T follicular helper cell (primary cell): ENCODE measurements at places on chromosomes 3 and 15.

- DNase-seq = no peak
Measured at GRCh38 chr15:58387130-58387529, 44.7 kb upstream of the LIPC start.

- DNase-seq = no peak
Measured at GRCh38 chr3:188824566-188824965, 347.2 kb upstream of the TPRG1 start.

GRCh38 chr15:98759277-98759676, 110.9 kb downstream of the IGF1R start:
- DNase-seq = no peak

- DNase-seq = no peak
Measured at GRCh38 chr3:38133557-38134405, 3.1 kb downstream of the ACAA1 start.

DNA sequence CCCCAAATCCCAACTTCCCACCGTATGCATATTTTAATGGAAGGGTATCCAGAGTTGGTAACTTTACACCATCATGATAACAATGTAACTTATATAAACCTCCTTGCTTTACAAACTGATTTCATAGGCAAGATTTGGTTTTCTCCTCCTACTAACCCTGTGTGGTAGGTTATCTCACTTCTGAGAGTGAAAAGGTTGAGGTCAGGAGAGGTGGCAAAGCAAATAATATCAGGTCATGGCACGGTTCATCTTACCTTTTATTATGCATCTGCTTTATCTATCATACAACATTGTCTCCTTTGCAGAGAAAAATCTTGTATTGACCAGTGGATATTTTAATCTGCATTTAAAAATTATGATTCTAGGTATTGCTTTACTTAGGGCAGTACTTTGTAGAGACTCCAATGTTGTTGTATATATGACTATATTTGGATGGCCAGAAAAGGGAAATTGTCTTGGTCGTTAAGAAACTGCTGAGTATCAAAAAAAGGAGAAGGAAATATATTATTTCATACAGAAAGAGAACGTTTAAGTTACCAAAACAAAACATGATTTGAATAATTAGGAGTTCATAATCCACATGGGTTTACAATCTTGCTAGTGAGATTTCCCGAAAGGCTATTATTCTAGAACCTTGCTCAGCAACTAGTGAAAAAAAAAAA, 30.4 kb downstream of the NFKBIZ start:
- no peak for DNase-seq

- peak; percentile 21 for DNase-seq
Measured at GRCh38 chr3:31768479-31769125, 212.5 kb downstream of the OSBPL10 start.

GRCh38 chr15:36449084-36449661, 130.3 kb upstream of the CDIN1 start:
- DNase-seq = no peak

GRCh38 chr15:94230883-94231722, at the start of gene MCTP2:
Gene MCTP2, plus strand, starts transcription at chr15:94231561. Its CDS starts 66,705 bp downstream, at chr15:94298266.
- DNase-seq = peak; percentile 65

DNA sequence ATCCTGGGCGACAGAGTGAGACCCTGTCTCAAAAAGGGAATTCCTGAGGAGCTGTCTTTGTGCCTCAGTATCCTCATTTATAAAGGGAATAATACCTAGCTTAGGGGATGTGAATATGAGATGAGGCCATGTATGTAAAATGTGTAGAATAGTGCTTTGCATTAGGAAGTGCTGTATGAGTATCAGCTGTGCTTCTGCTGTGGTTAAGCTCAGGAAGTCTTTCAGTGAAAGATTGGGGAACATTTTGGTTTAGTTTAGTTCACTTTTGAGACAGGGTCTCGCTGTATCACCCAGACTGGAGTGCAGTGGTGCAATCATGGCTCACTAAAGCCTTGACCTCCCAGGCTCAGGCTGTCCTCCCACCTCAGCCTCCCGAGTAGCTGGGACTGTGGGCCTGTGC, 10.6 kb downstream of the THUMPD3 start:
- no peak for DNase-seq

DNA sequence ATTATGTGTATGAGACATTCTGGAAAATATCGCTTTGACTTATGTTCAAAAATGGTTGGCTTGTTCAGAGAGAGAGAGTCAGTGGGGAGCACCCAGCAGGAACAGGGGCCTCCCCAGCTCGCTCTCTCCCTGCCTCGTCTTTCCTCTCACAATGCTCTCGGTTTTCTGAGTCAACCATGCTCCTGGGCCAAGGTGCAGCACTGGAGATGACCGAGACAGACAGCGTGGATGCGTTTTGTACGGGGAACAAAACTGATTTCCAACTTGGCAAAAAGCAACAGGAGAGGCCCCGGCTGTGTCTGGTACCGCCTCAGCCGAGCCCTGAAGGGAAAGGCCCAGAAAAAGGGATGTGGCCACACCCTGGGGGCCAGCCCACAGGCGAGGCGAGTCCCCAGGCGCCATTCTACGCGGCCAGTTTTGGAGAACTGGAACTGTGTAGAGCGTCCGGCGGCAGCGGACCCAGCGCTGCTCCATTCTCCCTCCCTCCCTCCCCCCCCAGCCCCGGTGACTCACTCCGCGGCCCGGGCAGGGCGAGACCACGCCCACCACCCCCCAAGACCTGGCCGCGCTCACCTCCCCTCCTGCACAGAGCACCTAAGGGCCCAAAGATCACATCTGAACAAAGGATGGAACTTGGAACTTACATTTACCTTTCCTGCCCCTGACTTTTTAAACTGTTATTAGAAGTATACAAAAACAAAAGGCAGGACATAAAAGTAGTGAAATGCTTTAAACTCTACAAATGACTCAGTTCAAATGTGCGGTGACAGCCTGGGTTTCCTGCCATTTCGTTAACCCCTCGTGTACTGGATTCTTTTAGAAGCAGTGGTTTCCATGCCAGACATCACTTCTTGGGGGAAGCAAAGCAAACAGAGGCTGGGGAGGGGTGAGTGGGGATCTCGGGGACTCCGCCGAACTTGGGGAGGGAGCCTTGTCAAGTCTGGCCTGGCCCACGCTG, 12.7 kb downstream of the ATP10A start:
- DNase-seq = peak; percentile 56

DNA sequence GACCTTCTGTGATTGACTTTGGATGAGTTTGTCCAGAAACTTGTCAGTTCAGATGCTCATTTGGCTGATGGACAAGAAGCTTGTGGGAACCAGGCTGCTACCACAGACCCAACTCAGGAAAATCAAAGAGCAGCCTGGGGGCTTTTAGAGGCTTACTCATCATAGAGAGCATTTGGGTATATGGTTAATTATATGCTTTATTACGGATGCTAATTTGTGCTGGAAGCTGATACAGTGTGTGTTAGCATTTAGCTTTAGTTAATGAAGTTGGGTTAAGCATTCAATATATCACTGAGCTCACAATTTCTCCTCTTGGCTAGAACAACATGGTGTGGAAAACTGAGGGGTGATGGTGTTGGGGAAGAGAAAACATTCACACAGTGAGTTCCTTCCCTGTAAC, 664.2 kb upstream of the CFAP20DC start:
- DNase-seq = no peak

DNA sequence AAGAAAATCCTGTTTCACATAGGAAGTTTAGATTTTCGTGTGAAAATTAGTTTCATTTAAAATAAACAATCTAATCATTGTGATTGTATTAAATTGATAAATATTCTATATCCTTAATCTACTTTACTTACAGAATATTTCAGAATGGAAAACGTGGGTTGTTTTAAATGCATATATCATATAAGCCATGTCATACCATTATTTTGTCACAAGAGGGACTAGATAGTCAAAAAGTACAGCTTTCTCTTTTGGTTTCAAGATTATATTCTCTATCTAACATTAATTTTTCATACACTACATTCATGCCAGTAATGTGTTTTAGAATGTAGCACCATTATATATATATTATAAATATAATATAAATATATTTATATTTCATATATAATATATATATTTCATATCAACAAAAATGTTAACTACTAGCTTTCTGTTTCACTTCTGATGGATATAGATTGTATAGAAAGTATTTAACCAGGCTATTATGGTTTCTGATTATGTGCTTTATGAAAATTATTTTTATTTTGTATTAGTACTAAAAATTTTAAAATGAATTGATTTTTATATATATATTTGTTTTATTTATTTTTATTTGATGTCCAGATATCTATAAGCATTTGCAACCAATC, 45.3 kb downstream of the OSTN start:
- no peak for DNase-seq

DNA sequence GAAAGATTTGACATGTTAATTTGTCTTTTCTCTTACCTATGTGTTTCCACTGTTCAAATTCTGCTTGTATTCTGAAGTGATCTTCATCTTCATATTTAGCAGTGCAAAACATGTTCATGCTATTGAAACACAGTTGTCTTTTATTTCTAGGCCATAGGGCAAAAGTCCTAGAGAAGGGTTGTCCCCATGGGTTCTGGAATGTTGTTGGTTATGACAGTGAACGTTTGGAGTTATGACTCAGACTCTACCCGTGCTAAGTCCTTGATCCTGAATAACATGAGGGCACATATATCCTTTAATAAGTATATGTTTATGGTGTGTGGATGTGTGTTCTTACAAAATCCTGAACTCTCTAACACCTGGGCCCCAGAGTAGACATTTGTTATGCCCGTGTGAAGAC, 23.0 kb upstream of the ARPP21 start:
- no peak for DNase-seq

GRCh38 chr3:25046911-25047771, 380.9 kb upstream of the RARB start:
- DNase-seq = no peak

DNA sequence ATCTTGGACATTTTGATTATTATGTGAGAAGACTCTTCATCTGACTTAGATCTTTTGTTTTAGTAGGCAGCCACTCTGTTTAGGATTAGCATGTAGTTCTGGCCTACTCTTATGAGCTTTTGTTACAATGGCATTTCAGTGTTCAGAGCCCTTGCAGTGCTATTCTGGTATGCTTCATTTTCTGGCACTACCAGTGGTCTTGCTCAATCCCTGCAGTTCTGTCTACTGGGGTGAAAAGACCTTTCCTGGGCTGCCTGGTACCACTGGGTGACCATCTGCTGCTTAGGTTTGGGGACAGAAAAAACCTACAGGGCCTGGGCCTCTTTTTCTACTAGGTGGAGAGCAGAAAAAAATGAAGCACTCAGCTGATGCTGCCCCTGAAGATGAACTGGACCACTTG, 42.5 kb downstream of the IL16 start:
- DNase-seq = no peak

DNA sequence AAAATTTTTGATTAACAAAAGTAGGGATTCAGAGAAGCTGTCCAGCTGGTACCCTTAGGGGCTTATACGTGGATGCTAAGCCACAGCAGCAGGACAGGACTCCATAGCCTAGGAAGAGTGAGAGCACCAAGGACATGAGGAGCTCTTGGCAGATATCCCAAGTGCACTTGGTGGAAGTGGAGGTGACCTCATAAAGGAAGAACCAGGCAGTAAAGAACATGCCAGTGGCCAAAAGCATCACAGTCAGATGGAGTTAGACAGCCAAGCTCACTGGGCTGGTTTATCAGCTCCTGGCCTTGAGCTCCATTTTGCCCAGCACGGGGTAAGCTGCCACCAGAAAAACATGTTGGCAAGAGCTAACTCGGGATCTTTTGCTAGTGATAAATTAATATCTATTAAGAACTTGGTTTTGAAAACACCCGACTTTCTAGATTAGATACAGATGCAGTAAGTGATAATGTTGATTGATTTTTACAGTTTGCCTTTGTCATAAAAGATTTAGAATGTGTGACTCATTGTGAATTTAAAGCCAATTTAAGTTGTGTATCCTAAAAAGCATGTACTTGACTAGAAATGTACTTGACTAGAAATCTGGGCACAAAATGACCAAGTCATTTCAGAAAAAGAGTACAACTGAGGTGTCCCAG, 108.0 kb downstream of the CMSS1 start:
- no peak for DNase-seq

GRCh38 chr15:66505818-66506217, 692 bp downstream of the ZWILCH start:
- DNase-seq = no peak

- no peak for DNase-seq
Measured at GRCh38 chr3:178147001-178147400, 389.2 kb upstream of the KCNMB2 start.

- DNase-seq = no peak
Measured at GRCh38 chr3:135792858-135793475, 172.6 kb upstream of the PPP2R3A start.

DNA sequence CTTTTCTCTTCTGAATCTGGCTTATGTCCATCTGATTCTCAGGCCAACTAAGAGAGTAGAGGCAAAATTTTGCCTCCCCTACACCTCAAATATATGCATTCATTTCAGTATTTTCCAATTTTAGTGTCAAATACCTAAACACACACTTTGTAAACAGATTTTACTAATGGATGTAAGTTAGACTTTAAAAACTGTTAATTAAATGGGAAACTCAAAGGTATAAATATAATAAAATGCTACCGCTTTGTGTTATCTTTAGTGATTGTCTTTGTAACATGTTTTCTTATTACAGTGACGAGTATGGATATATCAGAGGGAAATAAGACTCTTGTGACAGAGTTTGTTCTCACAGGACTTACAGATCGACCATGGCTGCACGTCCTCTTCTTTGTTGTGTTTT, at the start of gene OR5AC2:
Gene OR5AC2 (plus strand): TSS at position 301 of the 400 bp plus-strand sequence. CDS start 0 bp downstream, at position 301.
- no peak for DNase-seq

GRCh38 chr15:84821501-84822021, 4.4 kb downstream of the ALPK3 start:
- DNase-seq = no peak

DNA sequence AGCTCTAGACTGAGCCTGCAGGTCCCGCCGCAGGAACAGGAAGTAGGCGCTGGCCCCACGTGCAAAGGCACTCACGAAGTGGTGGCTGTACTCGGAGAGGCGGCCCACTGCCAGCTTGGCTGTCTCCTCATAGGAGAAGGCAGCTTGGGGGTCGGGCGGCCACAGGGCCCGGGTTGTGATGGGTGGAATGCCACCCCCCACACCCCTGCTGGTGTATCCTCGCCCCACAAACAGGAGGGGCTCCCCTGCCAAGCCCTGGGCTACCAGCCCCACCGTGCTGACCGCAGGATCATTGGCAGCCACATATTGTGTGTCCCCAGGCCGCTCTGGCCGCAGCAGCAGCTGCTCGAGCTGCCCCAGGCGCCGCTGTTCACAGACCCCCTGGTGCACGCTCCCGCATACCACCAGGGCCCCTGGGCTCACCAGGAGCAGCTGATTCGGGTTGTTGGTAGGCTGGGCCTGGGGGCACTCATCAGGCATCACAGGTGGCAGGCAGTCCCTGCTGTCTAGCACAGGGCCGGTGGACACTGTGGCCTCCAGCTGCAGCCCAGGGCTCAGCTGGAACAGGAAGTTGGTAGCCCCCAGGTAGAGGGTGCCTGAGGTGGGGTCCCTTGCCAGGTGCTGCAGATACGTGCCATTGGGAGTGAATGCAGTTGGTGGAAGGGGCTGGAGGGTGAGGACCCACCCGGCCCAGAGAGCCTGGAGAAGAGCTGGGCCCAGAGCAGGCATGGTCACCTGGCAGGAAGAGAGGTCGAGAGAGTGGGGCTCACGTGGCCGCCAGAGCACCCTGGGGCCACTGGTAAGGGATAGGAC, 5.8 kb downstream of the PLXNB1 start:
- no peak for DNase-seq

- DNase-seq = no peak
Measured at GRCh38 chr15:96619174-96619573, 288.7 kb downstream of the NR2F2 start.
